ENCODE measurements at places on chromosomes 7 and 10.
A peak's percentile ranks its signal among the peaks of the same experiment; 100 is the strongest.

- no peak for DNase-seq
Measured at GRCh38 chr10:121684276-121684675, 86.0 kb upstream of the FGFR2 start.

DNA sequence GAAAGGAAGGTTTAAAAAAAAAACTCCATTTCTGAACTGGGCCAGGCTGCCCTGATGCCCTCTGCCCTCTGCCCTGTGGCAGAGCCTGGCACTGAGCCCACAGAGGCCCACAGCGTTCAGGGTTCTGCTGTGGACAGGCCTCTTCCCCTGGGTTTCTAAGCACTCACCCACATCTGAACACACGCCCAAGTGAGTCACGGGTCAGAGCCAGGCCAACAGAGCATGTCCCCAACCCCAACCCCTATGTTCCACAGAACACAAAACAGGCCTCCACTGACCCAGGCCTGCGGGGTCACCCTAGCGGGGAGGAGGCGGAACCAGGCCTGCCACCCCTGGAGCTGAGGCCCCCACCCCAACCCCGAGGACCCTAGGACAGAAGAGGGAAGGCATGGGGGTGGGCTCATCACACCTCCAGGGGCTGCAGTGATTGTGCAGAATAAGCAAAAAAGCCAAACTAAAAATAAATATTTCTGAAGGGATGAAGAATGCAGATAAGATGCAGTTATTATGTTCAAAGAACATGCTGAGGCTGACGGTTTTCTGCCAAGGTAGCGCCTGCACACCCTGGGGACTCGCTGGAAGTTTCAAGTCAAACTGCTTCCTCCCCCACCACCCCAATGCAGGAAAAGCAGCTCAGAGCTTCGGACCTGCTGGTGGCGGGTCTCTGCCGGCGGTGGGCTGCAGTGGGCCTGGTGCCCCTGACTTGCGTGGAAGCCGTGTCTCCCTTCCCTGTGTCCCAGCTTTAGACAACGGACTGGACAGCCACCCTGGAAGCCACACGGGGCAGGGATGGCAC is 5.4 kb downstream of the WDR86 start:
- DNase-seq = no peak

DNA sequence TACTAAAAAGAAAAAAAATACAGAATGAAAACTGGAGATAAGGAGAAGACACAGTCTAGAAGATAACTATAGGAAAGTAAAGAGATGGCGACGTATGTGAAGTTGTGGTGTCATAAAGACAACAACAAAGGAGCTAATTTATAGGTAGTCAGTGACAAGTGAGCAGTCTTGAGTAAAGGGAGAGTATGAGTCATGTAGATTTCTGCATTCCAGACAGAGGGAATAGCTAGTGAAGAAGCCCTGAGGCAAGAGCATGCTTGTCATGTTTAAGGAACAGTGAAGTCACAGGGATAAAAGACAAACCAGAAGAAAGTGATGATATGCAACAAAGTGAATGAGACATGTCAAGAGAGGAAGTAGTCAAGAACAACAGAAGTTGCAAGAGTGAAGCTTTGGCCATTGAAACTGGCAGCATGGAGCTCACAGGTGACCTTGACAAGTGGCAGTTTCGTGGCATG is 2.3 kb upstream of the MIOS start:
- no peak for DNase-seq

GRCh38 chr10:14025283-14026189 is 305.2 kb downstream of the FRMD4A start:
- no peak for DNase-seq

DNA sequence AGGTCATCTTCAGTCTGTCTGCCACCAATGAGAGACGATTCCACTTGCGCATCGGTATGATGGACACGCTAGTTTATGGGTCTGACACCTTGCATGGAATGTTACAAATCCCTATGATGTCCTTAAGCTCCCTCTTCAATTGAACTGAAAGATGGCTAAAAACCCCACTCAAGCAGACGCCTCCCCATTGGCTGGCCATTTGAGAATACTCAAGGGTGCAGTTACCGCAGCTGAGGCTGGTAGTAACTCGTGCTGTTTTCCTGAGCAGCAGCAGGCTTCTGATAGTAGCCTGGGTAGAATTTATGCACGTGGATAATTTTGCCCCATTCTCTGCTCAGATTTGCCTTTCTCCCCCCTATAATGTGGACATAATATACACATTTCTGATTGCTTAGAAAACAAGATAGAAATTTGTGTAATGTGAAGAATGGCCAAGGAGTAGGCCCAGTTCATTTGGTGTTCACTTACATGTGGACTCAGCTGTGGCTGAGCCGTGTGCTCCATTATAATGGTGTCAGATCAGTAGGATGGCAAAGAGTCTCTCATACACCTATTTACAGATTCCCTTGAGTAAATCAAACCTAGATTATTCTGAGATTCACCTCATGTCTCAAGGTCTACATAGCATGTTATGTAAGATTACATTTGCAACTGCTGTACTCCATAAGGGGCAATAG is 142.8 kb downstream of the HIBADH start:
- no peak for DNase-seq

- DNase-seq = no peak
Measured at GRCh38 chr10:110170142-110170971, 37.0 kb upstream of the MXI1 start.

DNA sequence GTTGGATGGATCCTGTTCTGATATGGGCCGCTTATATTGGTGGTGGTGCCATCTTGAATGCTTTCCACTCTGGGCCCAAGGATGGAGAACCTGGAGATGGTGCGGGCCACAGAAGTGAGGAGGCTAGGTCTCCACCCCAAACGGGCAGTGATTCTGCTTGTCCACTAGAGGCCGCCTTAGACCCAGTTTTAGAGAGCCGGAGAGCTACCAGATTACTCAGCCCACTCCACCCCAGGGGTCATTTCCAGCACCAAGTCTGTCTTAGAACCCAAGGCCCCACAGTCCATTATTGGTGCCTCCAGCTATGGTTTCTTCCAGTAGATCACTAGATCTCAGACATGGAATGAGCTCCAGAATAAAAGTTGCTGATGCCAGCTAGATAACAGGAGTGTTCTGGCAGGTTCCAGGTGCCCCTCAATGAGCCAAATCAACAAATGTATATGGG is 11.8 kb upstream of the CAMK2G start:
- peak; percentile 31 for DNase-seq
